Hematopoietic multipotent progenitor cell treated with erythropoietin and hydrocortisone succinate and interleukin-3 and kit ligand, for 4 days (in vitro differentiated cells): ENCODE measurements at places on chromosomes 3 and 15.

DNA sequence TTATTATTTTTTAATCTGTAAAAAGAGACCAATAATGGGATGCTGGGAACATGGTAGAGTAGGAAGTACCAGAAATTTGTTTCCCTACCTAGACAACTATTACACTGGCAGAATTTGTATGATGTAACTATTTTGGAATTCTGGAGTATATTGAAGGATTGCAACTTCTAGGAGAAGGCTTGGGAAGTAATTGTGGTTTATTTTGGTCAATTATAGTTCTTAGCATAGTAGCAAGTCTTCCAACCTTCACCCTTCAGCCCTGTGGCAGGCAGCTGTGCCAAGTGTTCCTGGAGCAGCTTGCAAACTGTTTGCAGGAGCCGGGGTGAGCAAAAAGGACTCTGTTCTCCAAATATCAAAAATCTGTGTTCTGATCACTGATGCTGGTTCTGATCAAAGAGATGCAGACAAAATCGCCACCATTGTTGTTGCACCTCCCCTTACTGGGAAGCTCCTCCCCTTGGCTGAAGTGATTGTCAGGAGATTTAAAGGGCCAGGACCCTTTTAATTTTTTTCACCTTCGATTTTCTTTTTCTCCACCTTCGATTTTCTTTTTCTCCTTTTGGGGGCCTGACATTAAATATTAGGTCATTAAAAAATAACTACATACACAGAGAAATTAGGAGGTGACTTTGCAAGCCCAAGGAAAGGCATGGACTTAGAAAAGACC is 363.3 kb downstream of the SLC9A9 start:
- no peak for DNase-seq

GRCh38 chr15:60682115-60682514 is 203.2 kb upstream of the ICE2 start:
- DNase-seq = no peak

GRCh38 chr3:60764870-60765269 is 486.4 kb downstream of the FHIT start:
- peak; percentile 11 for DNase-seq

DNA sequence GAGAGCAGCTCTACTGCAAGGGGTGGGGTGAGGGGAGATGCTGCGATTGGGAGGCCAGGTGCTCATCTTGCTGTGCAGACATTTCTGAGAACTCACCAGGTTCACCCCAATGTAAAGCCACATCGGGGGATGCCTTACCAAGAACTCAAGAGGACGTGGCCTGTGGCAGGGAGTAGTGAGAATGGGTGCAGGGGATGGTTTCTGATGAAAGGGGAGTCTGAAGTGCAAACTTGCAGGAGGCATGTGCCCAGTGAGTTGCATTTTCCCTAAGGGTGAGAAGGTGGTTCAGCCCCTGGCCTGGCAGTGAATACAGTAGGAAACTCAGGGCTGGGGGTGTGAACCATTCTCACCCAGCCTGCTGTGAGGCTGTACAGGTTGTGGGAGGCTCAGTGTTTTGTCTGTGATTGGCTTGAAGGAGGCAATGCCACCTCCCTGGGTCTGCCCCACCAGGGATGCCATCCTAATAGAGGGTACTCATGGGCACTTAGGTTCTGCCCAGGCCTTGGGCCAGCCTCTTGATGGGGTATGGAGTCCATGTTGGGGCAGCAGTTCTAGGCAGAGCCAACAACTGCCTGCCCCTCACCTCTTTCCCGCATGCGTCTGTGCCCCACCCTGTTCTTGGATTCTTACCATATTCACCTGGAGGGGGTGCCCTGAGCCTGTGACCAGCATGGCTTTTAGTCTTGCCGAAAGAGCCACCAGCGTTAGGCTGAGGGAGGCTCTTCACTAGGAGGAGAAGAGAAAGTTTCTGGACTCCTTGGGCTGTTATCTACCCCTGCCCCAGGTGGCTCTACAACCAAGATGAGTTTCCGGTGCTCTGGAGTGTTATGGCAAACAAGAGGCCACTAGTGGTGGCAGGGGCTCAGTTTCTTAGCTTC is 4.5 kb downstream of the HEMK1 start:
- DNase-seq = peak; percentile 53
